ENCODE measurements at places on chromosomes 1 and 21. TPM values are rescaled to one million over a fixed set of nuclear protein-coding genes. Genes with fewer than 3 reads are reported as not detected.

OLIG2 gene
- not detected for total RNA-seq

ADAM30 gene
- total RNA-seq = not detected

MTR gene
- total RNA-seq = 35.7 TPM

MTHFR gene
- total RNA-seq = 45.4 TPM

FCGR3A gene
- 323 TPM for total RNA-seq

TNFRSF4 gene
- total RNA-seq = 3.0 TPM

LEFTY1 gene
- total RNA-seq = not detected

FAM167B gene
- total RNA-seq = 21.9 TPM

TCHH gene
- total RNA-seq = 0.15 TPM

RHOU gene
- total RNA-seq = 22.9 TPM

DNA sequence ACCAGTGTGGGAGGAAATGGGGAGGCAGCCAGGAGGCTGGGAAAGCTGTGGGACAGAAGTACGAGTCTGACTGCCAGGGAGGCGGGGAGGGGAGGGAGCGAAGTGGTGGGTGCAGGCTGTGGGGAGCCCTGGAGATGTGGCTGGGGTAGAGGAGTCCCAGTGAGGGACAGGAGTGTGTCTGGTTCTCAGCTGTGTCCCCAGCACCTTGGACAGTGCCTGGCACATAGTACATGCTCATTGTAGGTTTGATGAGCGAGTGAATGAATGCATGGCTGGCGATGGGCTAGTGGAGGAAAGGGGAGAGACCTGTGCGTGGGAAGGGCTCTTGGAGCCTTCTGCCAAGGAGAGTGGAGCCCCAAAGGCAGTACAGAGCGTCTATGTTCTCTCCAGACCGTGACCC, 104.1 kb downstream of the SIK1 start:
- no peak overlapping the region for H3K27ac ChIP-seq
- H3K4me1 ChIP-seq = peaks cover 18% of the 10 kb centered on the region
- no peaks in the 10 kb centered on the region for H3K27me3 ChIP-seq
- H3K4me3 ChIP-seq = no peak overlapping the region
- no peak for DNase-seq
- H3K36me3 ChIP-seq = no peaks in the 10 kb centered on the region

DNA sequence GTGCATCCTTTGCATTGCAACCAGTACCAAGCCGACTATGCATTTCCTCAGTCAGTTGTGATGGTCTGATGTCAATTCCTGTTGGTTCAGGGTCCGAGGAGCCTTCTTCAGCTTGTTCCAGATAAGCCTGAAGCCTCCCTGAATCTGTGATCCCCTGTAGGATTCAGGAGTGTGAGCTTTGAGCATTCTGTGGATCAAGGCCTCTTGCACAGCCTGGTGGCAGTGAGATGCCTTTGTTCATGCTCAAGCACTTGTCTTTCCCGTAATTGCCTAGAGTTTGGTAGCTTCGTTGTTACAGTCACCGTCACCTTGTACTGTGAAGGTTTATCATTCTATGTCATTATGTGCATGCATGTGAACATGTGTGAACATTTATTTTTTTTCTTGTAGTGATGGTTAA, 103.5 kb downstream of the PBX1 start:
- H3K4me3 ChIP-seq = no peak overlapping the region
- DNase-seq = no peak
- H3K4me1 ChIP-seq = peaks cover 38% of the 10 kb centered on the region

GRCh38 chr1:39609618-39610331, 29.7 kb downstream of the HEYL start:
- no peak overlapping the region for H3K4me3 ChIP-seq
- peaks cover 8% of the 10 kb centered on the region for H3K4me1 ChIP-seq
- H3K27ac ChIP-seq = no peak overlapping the region

DNA sequence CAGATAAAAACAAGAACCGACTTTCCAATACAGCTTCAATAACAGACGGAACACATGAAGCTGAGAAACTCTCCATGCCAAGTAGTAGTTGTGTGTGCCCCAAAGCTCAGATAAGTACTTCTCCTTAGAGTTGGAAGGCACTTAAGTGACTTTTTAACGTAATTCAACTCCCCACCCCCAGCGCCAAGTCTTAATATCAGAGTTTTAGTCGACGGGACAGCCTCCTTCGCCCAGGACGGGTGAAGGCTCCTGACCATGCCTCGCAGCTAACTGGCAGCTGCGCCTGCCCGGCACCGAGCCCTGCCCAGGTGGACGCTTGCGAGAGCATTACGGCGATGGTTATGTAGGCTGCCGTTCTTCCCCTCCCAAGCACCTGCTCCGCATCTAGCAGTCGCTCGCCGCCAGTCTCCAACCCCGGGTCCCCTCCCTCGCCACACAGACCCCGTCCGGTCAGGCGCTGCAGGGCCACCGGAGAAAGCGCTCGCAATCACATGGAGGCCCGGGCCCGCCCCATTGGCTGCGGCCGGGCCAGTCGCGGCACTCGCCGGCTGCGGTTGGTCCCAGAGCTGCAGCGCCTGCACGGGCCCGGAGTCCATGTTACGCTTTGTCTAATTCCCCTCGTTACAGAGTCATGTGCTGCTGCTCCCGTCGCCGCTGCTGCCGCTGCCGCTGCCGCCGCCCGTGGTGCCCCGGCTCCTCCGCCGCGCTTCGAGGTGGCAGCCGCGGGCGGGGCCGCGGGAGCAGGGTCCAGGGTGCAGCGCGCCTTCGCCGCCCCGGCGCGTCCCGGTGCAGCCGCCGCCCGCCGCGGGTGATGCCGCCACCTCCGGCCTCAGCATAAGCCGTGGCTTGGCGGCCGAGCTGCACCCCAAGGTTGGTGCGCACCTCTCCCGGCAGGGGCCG, at the start of gene LRRC8D:
Gene LRRC8D (plus strand): TSS at position 611 of the 900 bp plus-strand sequence. CDS start 112,037 bp downstream, outside the sequence.
- H3K36me3 ChIP-seq = no peaks in the 10 kb centered on the region
- no peaks in the 10 kb centered on the region for H3K27me3 ChIP-seq
- peak within 1 kb of the TSS; percentile 91 for H3K27ac ChIP-seq
- peak within 1 kb of the TSS; percentile 92 for H3K4me3 ChIP-seq
- DNase-seq = peak; percentile 92
- H3K4me1 ChIP-seq = peaks cover 27% of the 10 kb centered on the region

GRCh38 chr1:115073298-115074087, 15.8 kb downstream of the TSPAN2 start:
- no peaks in the 10 kb centered on the region for H3K4me1 ChIP-seq
- no peaks in the 10 kb centered on the region for H3K27me3 ChIP-seq
- no peak for DNase-seq
- peak overlapping the region; percentile 14 for H3K27ac ChIP-seq
- H3K36me3 ChIP-seq = no peaks in the 10 kb centered on the region

GRCh38 chr1:197632005-197632404, 143.3 kb downstream of the DENND1B start:
- no peak for DNase-seq
- H3K27me3 ChIP-seq = no peaks in the 10 kb centered on the region
- no peak overlapping the region for H3K4me3 ChIP-seq

DNA sequence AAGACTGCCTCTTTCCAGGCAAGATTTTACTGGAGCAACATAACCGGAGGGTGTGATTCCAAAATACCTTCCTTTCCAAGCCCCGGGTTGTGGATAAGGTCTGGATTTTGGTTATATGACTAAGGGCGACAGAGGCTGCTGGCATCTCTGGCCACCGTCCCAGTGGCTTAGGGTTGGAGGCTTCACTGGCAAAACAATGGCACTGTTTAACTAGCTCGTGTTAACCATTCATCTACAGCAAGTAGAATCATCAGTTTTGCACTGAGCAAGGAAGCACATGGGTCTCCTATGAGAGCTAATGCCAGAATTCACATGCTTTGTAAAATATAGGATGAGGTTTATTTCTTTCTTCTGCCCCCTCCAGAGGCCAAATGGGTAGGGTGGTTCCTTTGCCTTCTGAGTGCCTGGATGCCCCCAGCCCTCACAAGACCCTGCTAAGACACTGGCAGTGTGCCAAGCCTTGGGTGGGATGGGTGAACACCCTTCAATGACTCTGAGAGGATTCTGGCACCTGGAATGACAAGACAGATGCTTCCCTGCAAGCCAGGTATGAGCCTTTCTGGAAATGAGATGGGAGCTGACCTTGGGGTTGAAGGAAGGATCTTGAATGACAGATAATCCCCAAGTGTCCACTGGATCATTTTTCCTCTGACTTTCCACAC, 36.8 kb downstream of the DHCR24 start:
- H3K27ac ChIP-seq = no peak overlapping the region
- no peaks in the 10 kb centered on the region for H3K4me1 ChIP-seq
- DNase-seq = no peak
- H3K4me3 ChIP-seq = no peak overlapping the region

DNA sequence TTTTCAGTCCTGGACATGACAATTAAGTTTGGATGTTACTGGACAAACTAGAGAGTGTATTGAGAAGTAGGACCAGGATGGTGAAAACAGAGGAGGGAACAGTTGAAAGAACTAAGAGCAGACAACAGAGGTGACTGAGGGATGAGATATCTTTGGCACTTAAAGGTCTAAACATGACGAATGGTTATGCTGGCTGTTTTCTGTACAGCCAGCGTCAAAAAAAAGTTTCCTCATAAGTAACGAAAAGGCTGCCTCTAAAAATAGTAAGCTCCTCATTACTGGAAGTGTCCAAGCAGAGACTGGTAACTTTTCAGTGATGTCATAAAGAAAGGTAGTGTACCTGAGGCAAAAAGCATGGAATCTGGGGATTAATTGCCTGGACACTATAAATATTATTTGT, 35.2 kb upstream of the AK4 start:
- DNase-seq = no peak
- no peak overlapping the region for H3K27ac ChIP-seq
- no peaks in the 10 kb centered on the region for H3K27me3 ChIP-seq
- no peak overlapping the region for H3K4me3 ChIP-seq

- peak; percentile 49 for DNase-seq
- no peak overlapping the region for H3K4me3 ChIP-seq
- H3K36me3 ChIP-seq = no peaks in the 10 kb centered on the region
- no peaks in the 10 kb centered on the region for H3K27me3 ChIP-seq
- peaks cover 19% of the 10 kb centered on the region for H3K4me1 ChIP-seq
Observed at GRCh38 chr1:162230096-162230495, 146.6 kb downstream of the SPATA46 start.

- no peaks in the 10 kb centered on the region for H3K36me3 ChIP-seq
- H3K4me3 ChIP-seq = no peak overlapping the region
- H3K27me3 ChIP-seq = no peaks in the 10 kb centered on the region
- peaks cover 14% of the 10 kb centered on the region for H3K4me1 ChIP-seq
- DNase-seq = no peak
Observed at GRCh38 chr1:172343240-172344160, 77.0 kb upstream of the C1orf105 start.

GRCh38 chr1:231423648-231424047, 1.6 kb upstream of the EGLN1 start:
- no peaks in the 10 kb centered on the region for H3K36me3 ChIP-seq
- no peaks in the 10 kb centered on the region for H3K27me3 ChIP-seq
- H3K4me3 ChIP-seq = no peak overlapping the region
- H3K4me1 ChIP-seq = peaks cover 25% of the 10 kb centered on the region
- peak overlapping the region; percentile 96 for H3K27ac ChIP-seq
- no peak for DNase-seq
